Cerebellar nuclear complex (tissue), 1 donor: ENCODE measurements at places on chromosomes 4 and X.

DNA sequence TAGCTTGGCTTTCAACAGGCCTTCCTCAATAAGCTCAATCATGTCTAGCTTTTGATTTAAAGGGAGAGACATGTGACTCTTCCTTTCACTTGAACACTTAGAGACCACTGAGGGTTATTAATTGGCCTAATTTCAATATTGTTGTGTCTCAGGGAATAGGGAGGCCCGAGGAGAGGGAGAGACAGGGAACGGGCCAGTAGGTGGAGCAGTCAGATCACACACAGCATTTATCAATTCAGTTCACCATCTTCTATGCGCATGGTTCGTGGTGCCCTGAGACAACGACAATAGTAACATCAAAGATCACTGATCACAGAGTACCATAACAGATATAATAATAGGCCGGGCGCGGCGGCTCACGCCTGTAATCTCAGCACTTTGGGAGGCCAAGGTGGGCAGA is 17.8 kb downstream of the ZNF81 start:
- DNase-seq: no peak

GRCh38 chr4:103091601-103092223 is 7.9 kb downstream of the BDH2 start:
- no peak for DNase-seq

GRCh38 chr4:53122280-53123116 is 243.4 kb downstream of the SCFD2 start:
- no peak for DNase-seq

GRCh38 chr4:82666970-82667665 is 105.3 kb upstream of the TMEM150C start:
- no peak for DNase-seq
